ENCODE measurements at places on chromosomes 16 and 17. TPM values are rescaled to one million over a fixed set of nuclear protein-coding genes. Genes with fewer than 3 reads are reported as not detected.
A peak's percentile ranks its signal among the peaks of the same experiment; 100 is the strongest.

Gene OR1E2
- not detected for total RNA-seq

Gene ABCC11
- total RNA-seq, result 0.54 TPM

GRCh38 chr17:80297996-80298560 lies 37.4 kb downstream of the RNF213 start:
- no peak for DNase-seq

Gene AIPL1
- total RNA-seq, result not detected

GRCh38 chr17:46886310-46886663 lies 34.9 kb downstream of the WNT9B start:
- no peak for DNase-seq

- DNase-seq, result no peak
These were observed 3.3 kb downstream of the PMP22 start for GRCh38 chr17:15261802-15262290.

Gene TLCD3B
- total RNA-seq, result 1.0 TPM

Gene P3H4
- total RNA-seq, result 23.4 TPM

- no peak for DNase-seq
These were observed at the start of gene SLC47A1 for GRCh38 chr17:19533718-19534561. Gene SLC47A1 (plus strand): TSS chr17:19533854. CDS start chr17:19533940, 86 bp downstream.

DNA sequence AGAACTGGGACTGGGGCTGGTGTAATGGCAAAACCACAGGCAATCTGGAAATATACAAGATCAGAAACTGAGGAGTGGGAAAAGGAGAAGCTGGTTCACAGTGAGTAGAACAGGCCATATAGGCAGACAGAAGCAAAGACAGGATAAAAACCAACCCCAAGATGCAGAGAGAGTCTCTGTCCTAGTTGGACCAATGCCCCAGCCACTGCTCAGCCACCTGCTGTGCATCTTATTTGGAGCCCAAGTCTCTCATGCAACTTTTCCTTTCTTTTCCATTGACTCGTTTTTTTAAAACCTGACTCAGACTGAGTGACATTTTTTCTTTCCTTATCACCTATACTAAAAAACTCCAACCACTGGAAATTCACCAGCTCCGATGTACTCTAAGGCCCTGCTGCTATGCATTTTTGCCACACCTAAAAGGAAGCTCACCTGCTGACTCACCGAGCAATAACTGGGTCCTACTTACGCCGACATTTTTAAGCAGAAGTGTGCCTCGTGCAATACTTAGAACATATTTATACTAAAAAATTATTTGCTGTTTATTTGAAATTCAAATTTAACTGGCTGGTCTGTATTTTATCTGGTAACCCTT lies 100.8 kb upstream of the XYLT1 start:
- DNase-seq, result peak; percentile 75

DNA sequence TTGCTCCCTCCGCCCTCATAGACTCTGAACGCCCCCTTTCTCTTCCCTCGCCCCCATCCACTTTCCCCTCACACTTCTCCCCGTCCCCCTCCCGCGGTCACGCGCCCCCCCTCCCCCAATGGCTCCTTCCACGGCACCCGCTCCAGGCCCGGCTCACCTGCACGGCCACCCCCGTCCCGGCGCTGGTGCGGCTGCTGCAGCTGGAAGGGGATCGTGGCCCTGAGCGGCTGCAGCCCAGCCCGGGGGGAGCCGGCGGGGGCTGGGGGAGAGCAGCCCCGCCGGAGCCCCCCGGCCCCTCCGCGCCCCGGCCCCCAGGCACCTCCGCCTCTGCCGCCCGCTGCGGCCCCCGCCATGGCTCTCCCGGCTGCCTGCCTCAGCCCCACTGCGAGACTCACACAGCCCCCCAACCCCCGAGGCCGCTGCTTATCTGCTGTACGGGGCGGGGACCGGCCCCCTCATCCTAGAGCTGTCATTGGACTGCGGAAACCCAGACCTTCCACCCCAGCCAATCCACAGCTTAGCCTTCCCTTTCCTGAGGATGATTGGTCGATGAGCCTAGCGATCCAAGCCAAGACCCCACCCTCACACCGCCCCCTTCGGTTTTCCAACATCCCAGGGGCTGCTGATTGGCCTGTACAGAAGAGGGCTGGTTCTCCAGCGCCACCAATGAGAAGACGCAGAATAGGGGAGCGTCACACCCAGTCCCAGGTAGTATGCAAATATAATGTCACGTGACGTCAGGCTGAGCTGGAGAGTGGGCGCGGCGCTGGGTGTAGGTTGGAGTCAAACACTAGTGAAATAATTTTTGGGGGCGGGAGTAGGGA lies at the start of gene FAM117A:
Gene FAM117A (minus strand): TSS at position 397 of the 824 bp plus-strand sequence. CDS start 44 bp downstream, at position 353.
- peak; percentile 100 for DNase-seq

Gene AATK
- total RNA-seq, result 4.4 TPM

- no peak for DNase-seq
These were observed 153.5 kb upstream of the CDC42EP4 start for GRCh38 chr17:73465130-73465952.

- no peak for DNase-seq
These were observed 51.7 kb downstream of the SDK2 start for GRCh38 chr17:73592501-73592961.

Gene MT1A
- not detected for total RNA-seq

Gene APOH
- 1.7 TPM for total RNA-seq

DNA sequence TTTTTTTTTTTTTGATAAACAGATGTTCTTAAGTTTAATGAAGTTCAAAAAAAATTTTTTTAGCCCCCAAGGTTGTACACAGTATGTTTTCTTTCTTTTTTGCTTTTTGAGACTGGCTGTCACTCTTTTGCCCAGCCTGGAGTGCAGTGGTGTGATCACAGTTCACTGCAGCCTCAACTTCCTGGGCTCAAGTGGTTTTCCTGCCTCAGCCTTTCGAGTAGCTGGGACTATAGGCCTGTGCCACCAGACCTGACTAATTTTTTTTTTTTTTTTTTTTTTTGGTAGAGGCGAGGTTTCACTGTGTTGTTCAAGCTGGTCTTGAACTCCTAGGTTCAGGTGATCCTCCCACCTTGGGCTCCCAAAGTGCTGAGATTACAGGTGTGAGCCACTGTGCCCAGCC lies 12.8 kb downstream of the ITGAE start:
- no peak for DNase-seq

Gene SGCA
- total RNA-seq, result 0.37 TPM

- no peak for DNase-seq
These were observed 265.5 kb downstream of the KCNJ2 start for GRCh38 chr17:70434536-70435490.

DNA sequence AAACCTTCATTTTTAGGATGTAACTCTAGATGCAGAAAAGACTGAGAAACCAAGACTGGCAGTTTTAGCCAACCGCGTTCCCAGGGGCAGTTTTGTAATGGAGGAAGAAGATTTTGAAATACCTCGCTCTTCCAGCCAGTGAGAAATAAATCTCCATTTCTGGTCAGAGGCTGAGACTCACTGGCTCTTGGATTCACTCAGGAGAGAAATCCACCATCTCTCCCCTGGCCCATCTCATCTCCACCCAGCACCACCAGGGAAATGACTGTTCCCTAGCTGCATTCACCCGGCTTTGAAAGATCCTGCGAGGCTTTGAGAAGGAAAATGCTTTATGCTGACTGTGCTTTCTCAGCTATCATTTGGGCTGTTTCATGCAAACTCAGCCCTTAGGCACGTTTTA lies 185.2 kb downstream of the SOX9 start:
- DNase-seq, result no peak

Gene KRT32
- 0.42 TPM for total RNA-seq

DNA sequence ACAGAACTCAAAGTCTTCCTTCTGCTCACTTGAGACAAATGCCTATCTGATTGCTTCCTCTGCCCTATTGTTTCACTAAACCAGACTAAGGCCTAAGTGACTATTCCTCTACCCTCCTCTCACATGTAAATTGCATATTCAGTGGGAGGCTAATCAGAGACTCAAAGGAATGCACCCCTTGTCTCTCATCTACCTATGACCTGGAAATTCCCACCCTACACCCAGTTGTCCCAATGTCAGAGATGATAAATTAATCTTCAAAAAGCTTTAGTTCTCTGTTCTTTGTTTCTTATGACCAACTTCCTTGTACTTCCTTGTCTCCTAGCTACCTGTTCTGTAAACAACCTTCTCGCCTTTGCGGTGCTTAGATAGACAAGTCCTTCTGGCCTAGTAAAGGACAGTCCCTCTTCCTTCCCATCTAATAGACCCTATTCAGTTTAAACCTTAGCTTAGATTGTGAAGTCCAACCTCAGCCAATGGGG lies 76.0 kb downstream of the EMP2 start:
- DNase-seq, result no peak

Gene LLGL1
- total RNA-seq, result 44.3 TPM

Gene GPT2
- total RNA-seq, result 50.6 TPM

Gene COPS3
- 99.0 TPM for total RNA-seq

Gene DNASE1L2
- 1.9 TPM for total RNA-seq

Gene SLC47A2
- not detected for total RNA-seq

DNA sequence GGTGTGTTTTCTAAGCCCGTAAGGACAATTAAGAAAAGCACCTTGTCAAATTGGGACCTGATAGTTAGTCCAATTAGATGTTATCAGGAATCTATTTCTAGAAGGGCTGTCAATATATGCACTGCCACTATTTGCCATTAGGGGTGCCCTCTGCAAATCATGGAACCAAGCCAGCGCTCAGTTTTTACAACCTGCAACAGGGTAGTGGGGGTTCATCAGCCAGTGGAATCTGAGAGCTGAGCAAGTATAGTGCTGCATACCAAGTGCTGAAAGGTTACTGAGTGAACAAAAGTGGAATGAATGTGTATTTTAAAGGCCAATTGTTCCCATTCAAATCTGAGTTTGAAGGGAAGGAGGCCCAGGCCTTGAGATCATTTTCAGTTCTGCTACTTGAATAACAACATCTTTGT lies 10.4 kb downstream of the PRR11 start:
- DNase-seq, result peak; percentile 49

- DNase-seq, result peak; percentile 68
These were observed 6.7 kb upstream of the PHKG2 start for GRCh38 chr16:30741461-30741914.

DNA sequence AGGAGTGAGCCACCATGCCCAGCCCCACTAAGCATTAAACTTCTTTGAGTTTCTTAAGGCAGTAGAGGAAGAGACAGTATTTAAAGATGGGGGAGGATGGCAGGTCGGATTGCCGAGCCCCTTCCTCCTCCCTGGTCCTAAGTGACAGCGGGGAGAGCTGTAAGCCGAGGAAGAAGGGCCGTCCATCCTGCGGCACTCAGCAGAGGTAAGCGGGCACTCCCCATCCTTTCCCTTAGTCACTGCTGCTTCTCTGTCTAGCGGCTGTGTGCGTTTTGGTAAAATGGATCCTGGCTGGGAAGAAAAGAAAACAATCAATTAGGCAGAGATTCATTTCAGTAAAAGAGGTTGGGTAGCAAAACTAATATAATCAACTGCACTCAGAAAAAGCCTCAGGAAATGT lies 13.9 kb downstream of the DNAAF1 start:
- no peak for DNase-seq

DNA sequence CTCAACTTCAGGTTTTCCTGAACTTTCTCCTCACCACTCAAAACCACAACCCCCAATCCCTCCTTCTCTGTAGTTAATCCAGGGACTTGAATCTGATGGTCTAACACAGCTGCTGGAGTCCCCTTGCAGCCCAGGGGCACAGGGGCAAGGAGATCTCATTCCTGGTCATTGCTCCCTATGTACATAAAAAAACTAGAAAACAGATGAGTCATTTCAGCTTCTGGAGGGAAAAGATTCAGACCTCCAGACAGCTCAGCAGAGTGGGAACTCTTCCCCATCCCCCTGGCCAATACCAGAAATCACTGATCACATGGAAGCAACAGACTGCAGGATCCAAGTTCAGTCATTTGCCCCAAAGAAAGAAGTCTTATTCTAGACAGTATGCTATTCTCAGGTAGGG lies 62.1 kb downstream of the DYNLRB2 start:
- DNase-seq, result no peak

GRCh38 chr16:57279780-57280638 lies 4.5 kb downstream of the PLLP start:
- DNase-seq, result no peak

Gene KIF18B
- 76.4 TPM for total RNA-seq

Data from HCT116 (cell line).